SW480 (cell line): ENCODE measurements at places on chromosomes 13 and 19.

DNA sequence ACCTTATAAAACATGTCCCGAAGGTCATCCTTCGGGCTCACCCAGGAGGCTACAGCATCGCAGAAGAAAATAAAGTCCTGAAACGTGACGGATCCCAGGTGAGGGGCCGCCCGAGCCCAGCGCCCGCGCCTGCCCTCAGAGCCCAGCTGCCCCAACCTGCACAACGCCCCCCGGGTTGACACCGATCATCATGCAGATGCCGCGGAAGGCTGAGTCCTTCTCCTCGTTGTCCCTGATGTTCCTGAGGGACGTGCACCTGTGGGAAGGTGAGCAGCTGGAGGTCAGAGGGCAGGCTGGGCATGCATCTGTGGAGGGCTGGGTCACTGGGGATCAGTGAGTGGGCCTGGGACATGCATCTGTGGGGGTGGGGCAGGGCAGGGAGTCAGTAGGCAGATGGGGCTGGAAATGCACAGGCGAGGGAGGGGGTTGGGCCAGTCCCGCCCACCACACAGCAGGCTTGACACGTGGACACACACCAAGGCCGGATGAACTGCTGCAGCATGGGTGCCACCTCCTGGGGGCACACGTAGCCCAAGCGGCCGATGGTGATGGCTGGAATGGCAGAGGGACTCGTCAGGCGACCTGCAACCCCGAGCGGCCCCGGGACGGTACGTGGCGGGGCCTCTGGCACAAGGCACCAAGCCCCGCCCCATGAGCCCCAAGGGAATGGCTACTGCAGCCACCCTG is 5.3 kb upstream of the FBXW9 start:
- DNase-seq, result no peak

DNA sequence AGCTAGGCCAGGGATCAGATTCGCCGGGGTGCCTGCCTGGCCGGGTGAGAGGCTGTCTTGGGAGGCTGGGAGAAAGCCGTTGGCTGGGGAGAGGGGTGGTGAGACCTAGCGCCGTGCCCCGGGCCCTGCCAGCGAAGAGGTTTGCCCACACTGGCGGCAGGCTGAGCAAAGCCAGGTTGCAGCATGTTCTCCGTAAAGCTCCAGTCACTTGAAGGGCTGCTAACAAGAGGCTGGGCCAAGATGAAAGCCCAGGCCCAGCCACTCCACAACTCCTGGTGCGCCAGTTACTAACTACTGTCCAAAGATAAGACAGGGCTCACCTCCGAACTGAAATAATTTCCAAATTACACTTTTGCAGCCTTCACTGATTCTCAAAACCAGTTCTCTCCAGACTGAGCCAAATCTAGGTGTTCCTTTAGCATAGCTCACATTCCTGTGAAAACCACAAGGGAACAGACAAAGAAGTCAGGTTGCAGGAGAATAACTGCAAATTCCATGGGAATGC is 16.3 kb downstream of the ELAVL1 start:
- peak; percentile 25 for DNase-seq

GRCh38 chr19:50003810-50004419 is 21.3 kb downstream of the VRK3 start:
- peak; percentile 94 for DNase-seq

- no peak for DNase-seq
Measured at GRCh38 chr19:4391306-4391693, 9.0 kb downstream of the SH3GL1 start.

- no peak for DNase-seq
Measured at GRCh38 chr19:55353356-55353802, 1.1 kb downstream of the COX6B2 start.

DNA sequence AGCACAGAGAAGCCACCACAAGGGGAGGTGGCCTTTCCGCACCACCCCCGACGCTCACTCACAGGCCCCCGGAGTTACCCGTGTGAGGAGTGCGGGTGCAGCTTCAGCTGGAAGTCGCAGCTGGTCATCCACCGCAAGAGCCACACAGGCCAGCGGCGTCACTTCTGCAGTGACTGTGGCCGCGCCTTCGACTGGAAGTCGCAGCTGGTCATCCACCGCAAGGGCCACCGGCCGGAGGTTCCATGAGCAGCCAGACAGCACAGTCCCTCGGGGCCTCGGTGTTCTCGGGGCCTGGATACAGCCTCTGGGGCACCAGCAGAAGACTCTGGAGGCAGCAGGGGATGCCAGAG is 4.3 kb downstream of the ZNF446 start:
- DNase-seq, result no peak

DNA sequence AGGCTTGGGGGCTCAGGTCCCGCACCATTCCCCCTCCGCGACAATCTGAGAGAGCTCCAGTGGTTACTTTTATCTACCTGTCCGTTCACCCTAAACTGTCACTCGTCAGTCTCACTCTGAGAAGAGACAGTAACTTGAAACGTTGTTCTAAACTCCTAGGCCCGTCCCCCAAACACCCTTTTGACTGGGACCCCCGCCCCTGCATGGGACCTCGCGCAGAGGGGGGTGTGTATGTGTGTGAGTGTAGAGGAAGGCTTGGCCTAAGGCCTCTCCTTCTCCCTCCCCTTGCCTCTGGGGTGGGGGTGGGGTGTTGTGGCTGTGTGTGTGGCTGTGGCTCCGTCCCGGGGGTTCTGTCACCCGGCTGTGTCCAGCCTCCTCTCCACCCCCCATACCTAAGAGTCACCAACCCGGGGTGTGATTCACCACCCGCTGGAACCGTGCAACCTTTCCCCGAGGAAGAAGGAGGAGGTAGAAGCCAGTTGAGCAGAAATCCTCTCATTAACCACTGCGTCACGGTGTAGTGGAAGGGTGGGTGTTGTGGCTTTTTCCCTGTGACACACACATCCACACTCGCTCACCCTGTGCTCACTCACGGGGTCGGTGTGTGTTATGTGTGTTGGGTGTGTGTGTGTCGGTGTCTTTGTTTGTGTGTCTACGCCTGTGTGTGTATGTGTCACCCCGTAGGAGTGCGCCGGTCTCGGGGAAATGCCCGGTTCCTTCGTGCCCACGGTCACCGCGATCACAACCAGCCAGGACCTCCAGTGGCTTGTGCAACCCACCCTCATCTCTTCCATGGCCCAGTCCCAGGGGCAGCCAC is 2.4 kb downstream of the FOSB start:
- DNase-seq, result peak; percentile 48

DNA sequence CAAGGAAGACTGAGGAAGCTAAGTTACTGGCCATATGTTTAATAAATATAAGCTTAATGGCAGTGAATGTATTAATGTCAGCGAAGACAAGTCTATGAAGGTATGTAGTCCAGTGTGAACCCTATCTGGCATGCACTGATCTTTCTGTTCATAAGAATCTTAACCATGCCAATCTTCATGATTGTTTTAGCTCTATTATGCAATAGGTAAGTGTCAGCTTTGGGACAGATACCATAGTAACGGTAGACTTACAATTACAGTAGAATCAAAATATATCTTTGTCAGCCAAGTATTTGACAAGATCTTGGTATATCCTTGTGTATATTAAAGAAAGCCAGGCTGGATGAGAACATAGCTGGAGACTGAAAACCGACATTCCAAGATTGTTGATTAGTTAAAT is 428.5 kb downstream of the SPRY2 start:
- no peak for DNase-seq

GRCh38 chr13:43515531-43515930 is 271.2 kb downstream of the ENOX1 start:
- no peak for DNase-seq

DNA sequence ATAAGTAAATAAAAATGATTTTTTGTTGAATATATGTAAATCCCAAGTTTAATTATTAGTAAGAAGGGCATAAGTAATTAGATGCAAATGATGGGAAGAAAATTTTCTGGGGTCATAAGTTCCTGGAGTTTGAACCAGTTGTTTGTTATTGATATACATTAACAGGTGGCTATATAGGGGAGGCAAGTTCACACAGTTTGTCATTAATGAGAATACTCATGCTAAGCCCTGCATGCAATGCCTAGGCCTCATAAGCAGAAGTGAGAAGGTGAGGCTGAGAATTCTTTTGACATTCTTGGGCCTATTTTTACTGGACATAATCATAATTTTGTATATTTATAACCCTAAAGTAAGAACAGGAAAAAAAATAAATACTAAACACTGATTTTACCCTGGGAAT is 1210.7 kb upstream of the PCDH9 start:
- DNase-seq, result no peak

GRCh38 chr19:55460670-55461258 is 678 bp downstream of the ISOC2 start:
- DNase-seq, result peak; percentile 57

DNA sequence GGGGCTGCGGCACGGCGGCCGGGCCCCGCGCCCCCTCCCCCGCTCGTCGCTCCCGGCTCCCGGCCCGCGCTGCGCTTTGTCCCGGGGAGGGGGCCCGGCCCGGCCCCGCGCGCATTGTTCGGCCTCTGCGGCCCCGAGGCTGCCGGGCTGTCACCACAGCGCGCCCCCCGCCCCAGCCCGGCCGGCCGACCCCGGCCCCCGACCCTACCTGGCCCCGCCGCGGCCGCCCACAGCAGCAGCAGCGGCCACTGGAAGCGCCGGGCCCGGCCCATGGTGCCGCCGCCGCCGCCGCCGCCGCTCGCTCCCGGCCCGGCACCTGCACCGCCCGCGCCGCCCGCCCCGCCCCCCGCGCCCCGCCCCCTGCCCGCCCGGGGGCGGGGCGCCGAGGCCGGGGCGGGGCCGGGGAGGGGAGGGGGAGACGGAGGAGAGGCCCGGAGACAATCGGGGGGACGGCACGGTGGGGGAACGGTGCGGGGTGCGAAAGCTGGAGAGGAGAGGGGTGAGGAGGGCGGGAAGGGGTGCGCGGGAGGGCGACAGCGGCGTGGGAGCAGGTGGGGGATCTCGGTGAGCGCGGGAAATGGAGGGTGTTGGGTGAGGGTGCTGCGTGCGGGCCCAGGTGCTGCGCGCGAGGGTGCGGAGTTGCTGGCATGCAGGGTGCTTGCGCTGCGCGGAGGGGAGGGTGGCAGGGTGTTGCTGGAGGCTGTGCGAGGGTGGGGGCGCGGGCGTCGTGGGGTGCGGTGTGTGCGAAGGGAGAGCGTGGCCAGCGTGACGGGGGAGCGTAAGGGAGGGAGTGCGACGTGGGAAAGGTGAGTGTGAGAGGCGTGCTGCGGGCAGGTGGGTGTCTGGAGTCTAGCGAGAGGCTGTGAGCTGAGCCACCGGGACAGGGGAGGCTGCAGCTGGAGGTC is at the start of gene CADM4:
CADM4 (minus strand) TSS at position 332 of the 905 bp plus-strand sequence; CDS start at position 272, 60 bp downstream.
- peak; percentile 48 for DNase-seq

DNA sequence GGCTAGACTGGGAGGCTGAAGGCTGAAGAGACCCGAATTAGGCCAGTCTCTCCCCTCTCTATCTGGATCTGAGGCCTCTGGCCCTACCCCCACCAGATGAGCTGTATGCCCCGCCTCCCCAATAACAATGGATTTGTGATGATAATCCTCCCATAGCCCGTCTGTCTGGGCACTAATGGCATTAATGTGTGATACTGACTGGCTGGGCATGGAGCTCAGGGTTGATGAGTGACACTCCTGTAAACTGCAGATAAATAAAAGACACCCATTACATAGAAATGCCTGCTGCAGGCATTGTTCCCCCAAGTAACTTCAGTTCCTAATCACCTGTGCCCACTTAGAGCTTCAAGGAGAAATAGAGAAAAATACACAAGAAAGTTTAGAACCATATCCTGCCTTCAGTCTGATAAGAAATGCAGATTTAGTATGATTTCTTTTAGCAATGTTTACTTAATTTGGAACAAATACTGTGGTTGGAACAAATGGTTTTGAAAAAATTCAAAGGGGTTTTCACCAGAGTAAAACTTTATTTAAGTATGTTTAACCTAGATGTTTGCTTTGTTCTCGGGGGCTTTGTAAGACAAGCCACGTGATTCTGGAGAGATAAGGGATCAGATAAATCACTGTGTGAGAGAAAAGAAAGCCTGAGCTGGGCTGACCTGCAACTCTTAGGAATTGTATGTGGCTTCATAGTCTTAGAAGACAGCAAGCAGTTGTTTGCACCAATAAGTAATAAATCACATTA is 60.3 kb downstream of the TNFRSF19 start:
- no peak for DNase-seq

DNA sequence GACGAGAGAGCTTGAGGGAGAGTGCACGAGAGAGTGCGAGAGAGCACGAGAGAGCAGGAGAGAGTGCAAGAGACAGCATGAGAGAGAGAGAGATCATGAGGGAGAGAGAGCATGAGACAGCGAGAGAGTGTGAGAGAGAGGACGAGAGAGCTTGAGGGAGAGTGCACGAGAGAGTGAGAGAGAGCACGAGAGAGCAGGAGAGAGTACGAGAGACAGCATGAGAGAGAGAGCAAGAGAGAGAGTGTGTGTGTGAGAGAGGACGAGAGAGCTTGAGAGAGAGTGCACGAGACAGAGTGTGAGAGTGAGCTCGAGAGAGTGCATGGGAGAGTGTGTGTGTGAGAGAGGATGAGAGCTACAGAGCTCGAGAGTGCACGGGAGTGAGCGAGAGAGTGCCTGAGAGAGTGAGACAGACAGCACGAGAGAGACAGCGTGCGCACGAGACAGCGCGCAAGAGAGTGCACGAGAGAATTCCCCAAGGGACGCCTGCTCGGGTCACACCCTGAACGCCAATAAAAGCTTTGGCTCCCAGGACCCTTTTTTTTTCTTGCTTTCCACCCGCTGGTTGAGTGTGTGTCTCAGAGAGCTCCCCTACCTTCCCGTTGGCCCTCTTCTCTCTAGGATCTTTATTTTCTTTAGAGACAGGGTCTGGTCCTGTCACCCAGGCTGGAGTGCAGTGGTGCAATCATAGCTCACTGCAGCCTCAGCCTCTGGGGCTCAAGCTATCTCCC is 3.7 kb downstream of the CD70 start:
- no peak for DNase-seq

DNA sequence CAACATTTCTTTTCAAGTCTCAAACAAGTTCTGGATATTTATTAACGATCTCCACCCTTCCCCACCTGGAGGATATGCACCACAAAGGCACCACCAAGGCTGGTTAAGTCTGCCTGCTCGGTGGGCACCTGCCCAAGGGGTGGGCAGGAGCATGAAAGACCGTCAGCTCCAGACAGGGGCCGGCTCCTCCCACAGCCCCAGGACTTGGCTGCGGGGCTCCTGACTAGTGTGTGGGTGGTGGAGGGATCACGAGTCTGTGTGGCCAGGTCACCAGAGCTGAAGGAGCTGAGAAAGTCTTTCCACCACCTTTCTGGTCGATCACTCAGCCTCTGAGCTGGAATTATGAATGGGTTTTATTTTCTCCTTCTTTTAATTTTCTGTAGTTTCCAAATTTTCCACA is 7.8 kb downstream of the SLC7A1 start:
- DNase-seq, result no peak

DNA sequence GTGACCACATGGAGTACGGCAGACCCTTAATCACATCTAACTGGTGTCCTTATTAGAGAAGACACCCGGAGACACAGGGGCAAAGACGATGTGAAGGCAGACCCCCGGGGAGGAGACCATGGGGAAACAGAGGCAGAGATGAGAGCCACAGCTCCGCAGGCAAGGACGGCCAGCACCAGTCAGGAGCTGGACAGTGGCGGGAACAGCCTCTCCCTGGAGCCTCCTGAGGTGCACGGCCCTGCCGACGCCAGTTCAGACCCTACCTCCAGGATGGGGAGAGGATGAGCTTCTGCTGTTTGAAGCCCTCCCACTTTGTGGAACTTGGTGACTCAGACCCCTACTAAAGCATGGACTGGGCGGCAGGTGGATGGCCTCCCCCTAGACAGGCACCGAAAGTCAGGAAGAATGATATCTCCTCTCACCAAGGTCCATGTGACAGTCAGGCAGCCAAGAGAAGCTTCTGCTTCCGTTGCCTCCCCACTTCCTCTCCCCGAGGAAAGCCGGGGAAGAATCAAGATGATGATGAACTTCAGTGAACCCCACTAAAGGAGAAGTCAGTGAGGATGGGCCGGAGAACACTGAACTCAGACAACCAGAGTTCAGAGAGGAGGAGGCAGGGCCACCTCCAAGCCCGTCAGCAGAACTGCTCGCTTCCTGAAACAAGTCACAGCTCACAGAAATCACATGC is 25.4 kb downstream of the RAB20 start:
- no peak for DNase-seq

GRCh38 chr19:1265615-1266128 is 3.5 kb upstream of the CIRBP start:
- peak; percentile 75 for DNase-seq
